ENCODE measurements at places on chromosomes 12 and 14. TPM values are rescaled to one million over a fixed set of nuclear protein-coding genes. Genes with fewer than 3 reads are reported as not detected.

DNA sequence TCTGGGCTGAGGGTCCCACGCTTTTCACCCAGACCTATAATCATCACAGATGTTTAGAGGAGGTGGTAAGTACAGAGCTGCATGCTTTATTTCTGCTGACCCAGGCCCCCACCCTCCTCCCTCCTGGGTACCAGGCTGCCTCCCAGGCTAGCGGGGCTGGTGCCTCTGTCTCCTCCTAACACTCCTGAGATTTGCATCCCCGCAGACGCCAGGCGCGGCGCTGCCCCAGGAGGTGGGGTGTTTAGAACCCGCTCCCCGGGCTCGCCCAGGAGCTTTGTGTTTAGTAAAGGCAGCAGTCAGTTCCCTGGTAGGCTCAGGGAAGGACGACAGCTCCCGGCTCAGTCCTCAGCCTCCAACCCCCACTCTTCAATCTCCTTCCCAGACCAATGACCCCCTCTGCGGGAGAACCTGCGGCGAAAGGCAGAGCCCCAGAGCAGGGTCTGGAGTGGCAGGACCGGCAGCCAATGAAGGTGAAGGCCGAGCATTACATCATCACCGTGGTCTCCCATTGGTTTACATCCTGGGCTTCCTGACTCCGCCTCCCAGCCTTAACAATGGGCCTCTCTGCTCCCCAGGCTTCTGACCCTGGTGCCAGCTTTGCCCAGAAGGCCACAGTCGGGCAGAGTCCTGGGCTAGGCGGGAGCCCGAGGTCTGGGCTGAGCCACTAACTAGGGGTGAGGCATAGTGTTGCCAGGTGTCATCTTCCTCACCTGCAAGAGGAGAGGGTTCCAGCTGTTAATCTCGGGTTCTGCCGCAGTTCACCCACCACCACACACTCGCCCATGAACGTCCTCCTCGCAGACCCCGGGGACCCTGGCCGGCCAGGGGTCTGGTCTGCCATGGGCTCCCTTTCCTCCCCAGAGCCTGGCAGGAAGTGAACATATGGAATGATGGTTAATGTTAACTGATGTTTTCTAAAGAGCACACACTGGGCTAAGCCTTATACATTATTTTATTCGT lies 57.5 kb downstream of the CALM1 start:
- H3K27ac ChIP-seq, result peak overlapping the region; percentile 70
- no peaks in the 10 kb centered on the region for H3K27me3 ChIP-seq
- H3K4me3 ChIP-seq, result peak overlapping the region; percentile 24
- peak; percentile 86 for ATAC-seq
- peaks cover 31% of the 10 kb centered on the region for H3K4me1 ChIP-seq

DNA sequence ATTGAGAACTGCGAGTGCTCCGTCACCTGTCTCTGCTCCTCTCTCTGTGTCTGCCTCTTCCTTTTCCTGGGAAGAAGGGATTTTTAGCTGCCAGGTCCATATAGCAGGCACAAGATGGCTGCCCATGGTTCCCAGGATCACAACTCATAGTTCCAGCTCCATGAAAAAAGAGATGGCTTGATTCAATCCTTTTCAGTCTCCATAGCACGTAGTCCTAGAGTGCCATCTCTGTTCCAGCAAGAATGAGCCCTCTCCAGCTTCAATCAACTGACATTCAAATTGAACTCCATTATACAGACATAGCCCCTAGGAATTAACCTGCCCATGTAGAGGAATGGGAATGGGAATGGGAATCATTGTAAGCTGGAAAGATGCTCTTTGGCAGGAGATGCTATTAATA lies 34.7 kb upstream of the RTRAF start:
- H3K4me3 ChIP-seq, result no peak overlapping the region
- ATAC-seq, result no peak
- H3K4me1 ChIP-seq, result no peaks in the 10 kb centered on the region
- no peaks in the 10 kb centered on the region for H3K36me3 ChIP-seq
- no peaks in the 10 kb centered on the region for H3K27me3 ChIP-seq

DNA sequence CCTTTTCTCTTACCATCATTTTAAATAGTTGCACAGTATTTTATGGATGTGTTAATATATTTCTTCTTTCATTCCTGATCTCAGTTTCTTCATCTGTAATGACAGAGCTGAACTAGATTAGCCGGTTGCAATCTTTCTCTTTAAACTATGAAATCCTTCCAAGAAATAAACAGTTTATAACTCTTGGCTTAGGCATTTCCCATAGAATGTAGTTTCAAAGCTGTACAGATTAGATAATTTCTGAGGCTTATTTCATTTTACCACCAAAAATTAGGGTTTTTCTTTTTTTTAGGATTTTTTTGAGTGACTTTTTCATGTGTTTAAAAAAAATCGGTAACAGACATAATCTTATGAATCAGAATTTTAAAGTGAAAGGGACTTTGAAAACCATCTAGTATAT lies 144.0 kb downstream of the RAD51B start:
- H3K27me3 ChIP-seq, result no peaks in the 10 kb centered on the region
- H3K4me1 ChIP-seq, result no peaks in the 10 kb centered on the region
- H3K4me3 ChIP-seq, result peak overlapping the region; percentile 30
- no peak for ATAC-seq
- no peaks in the 10 kb centered on the region for H3K36me3 ChIP-seq
- H3K27ac ChIP-seq, result peak overlapping the region; percentile 63

- no peaks in the 10 kb centered on the region for H3K4me1 ChIP-seq
- H3K27me3 ChIP-seq, result no peaks in the 10 kb centered on the region
- H3K36me3 ChIP-seq, result no peaks in the 10 kb centered on the region
- no peak overlapping the region for H3K4me3 ChIP-seq
Measured at GRCh38 chr14:102784892-102785594, 7.8 kb downstream of the TRAF3 start.

DNA sequence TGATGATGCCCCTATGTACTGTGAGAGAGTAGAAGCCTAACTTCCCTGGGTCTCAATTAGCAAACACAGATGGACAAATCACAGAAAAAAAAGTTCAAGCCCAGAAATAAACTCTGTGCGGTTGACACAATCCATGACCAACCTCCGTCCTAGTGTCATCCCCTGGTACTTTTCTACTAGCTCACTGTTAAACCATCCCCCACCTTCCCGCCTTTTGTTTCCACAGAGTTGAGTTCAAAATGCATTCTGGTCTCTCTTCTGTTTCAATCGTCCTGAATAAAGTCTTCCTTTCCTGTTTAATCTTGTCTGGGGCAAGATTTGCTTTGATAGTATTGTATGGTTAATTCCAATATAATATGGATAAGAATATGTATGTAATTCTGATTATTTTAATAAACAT lies 199.9 kb downstream of the SLC6A15 start:
- no peak overlapping the region for H3K27ac ChIP-seq
- no peak overlapping the region for H3K4me3 ChIP-seq
- no peaks in the 10 kb centered on the region for H3K36me3 ChIP-seq
- no peaks in the 10 kb centered on the region for H3K27me3 ChIP-seq

DNA sequence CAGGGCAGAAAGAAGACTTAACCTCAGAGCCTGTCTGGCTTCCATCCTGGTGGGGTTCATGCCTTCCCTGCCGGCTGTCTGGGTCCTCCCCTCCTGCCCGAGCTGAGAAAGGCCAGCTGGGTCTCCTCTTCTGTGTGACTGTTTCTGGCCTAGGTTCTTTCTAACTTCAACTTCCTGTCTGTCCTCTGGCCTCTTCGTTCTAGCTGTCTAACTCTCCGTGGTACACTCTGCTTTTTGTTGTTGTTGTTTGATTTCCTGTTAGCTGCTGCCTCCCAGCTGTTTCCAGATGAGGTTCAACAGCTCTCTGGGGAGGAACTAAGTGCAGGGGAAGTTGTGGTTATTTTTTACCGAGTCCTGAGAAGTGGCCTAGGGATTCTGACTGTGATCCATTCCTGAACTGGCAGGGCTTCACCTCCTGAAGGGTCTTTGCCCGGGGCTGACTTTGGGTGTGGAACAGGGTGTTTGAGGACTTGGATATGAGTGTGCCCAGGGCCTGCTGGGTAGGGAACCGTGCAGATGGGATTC lies 3.2 kb downstream of the MLXIP start:
- peak overlapping the region; percentile 91 for H3K27ac ChIP-seq
- H3K4me1 ChIP-seq, result no peaks in the 10 kb centered on the region
- H3K4me3 ChIP-seq, result peak overlapping the region; percentile 25
- H3K27me3 ChIP-seq, result no peaks in the 10 kb centered on the region
- H3K36me3 ChIP-seq, result peaks cover 27% of the 10 kb centered on the region
- peak; percentile 32 for ATAC-seq

GRCh38 chr14:104893435-104894207 lies 28.6 kb downstream of the CEP170B start:
- H3K36me3 ChIP-seq, result no peaks in the 10 kb centered on the region
- H3K4me3 ChIP-seq, result no peak overlapping the region
- ATAC-seq, result no peak
- H3K4me1 ChIP-seq, result no peaks in the 10 kb centered on the region
- no peak overlapping the region for H3K27ac ChIP-seq
- H3K27me3 ChIP-seq, result no peaks in the 10 kb centered on the region

- no peaks in the 10 kb centered on the region for H3K4me1 ChIP-seq
- no peaks in the 10 kb centered on the region for H3K27me3 ChIP-seq
- no peak for ATAC-seq
- H3K27ac ChIP-seq, result no peak overlapping the region
- H3K36me3 ChIP-seq, result no peaks in the 10 kb centered on the region
- no peak overlapping the region for H3K4me3 ChIP-seq
Measured at GRCh38 chr14:82445810-82446570, 912.3 kb upstream of the SEL1L start.

PTPN21 gene
- total RNA-seq, result 26.1 TPM

EMP1 gene
- 482 TPM for total RNA-seq

CDCA4 gene
- 6.2 TPM for total RNA-seq

FAIM2 gene
- total RNA-seq, result 7.4 TPM

All from gastroesophageal sphincter (tissue), 4 donors.